Forelimb muscle (tissue), 1 donor: ENCODE measurements at places on chromosomes 11 and 22.

DNA sequence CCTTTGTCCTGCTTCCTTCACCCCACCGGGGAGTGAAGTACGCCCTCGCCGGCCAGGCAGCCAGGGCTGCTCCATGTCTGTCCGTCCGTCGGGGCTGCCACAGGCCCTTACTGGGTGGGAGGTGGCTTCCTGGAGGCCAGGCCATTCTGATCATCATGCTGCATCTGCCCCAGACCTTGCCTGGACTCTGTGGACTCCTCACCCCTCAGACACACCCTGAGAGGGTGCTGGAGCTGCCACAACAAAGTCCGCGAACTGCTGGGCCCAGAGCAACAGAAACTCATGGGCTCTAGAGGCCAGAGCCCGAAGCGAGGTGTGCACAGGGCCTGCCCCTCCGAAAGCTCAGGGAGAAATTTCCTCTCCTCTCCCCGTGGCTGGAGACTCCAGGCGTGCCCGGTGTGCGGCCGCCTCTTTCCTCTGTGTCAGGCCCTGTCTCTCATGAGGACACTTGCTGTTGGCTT, 124.2 kb downstream of the KCNQ1OT1 start:
- no peak for DNase-seq

- DNase-seq = no peak
Measured at GRCh38 chr11:57359896-57360690, 20.9 kb downstream of the PRG3 start.

DNA sequence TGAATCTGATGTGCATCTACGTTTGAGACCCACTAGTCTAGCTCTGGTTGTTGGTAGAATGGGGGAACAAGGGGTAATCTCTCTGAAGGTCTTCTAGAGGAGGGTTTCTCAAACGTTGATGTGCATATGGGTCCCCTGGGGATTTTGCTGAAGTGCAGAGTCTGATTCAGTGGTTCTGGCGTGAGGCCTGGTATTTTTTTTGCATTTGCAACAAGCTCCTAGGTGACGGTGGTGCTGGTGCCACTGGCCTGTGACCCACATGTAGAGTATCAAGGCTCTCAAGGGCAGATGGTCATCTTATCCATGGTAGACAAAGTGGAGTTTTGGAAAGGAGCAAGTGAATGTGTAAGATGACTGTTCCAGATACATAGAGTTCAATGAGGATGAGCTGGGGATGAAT, 97.1 kb downstream of the CEP164 start:
- no peak for DNase-seq

DNA sequence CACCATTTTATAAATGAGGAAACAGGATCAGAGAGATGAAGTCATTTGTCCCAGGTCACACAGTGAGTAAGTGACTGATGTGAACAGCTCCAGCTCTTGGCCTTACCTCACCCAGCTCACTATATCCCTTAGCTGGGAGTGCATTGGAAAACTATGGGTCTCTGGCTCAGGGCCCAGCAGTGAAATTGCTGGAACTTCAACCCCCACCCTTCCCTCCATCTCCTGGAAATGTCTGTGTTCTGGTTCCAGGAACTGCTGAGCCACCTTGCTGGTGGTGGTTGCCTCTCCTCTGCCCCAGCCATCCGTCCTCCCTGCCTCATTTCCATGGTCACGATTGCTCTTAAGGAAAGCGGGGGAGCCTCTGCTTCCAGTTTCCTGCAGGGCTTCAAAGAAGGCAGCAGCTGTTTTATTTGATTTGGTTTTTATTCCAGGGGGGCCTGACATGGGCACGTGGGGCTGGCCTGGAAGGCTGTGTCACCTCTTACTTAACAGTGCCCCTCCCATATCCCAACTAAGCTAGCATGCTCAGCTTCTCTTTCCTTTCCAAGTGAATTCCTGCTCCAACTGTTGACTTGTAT, 46.2 kb upstream of the CSTF3 start:
- no peak for DNase-seq

- no peak for DNase-seq
Measured at GRCh38 chr11:858053-858761, 15.6 kb downstream of the TSPAN4 start.

GRCh38 chr11:132405728-132406127, 1035.3 kb downstream of the NTM start:
- no peak for DNase-seq

DNA sequence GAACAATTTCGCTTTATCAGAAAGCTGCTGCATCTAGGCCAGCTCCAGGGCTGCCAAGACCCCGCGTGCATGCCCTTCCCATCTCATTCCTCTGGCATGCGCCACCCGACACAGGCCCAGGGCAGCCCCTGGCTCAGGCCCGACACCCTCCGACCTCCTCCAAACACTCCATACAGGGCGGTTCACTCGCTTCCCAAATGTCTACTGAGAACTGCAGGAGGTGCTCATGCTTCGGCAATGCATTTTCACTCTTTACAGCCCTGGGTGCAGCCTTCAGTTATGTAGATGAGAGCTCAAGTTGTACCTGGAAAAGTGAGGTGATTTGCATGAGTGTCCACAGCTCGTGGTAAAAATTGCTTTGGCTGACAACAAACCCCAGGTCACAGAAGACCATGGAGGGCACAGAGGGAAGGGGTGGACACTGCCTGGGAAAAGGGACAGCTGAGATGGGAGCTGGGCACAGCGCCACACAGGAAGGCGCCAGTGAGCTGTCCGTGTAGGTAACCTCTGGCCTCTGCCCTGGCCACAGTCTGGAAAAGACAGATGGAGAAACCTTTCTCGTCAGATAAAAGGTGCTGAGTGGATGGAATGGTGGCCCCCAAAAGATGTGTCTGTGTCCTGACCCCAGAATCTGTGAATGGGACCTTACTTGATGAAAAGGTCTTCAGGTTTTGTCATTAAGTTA, 1351.9 kb downstream of the BRD1 start:
- no peak for DNase-seq

GRCh38 chr11:95577716-95578460, 211.7 kb downstream of the FAM76B start:
- no peak for DNase-seq

GRCh38 chr22:28332410-28332809, 347.2 kb downstream of the TTC28 start:
- no peak for DNase-seq

- no peak for DNase-seq
Measured at GRCh38 chr11:72782081-72782920, 11.5 kb downstream of the STARD10 start.
